Stimulated activated CD4-positive, alpha-beta T cell treated with anti-CD3 and anti-CD28 coated beads, Interleukin-1b, Interleukin-23, amount 100 ng/mL, for 1 hour (primary cell): ENCODE measurements at places on chromosomes 3 and 15.

DNA sequence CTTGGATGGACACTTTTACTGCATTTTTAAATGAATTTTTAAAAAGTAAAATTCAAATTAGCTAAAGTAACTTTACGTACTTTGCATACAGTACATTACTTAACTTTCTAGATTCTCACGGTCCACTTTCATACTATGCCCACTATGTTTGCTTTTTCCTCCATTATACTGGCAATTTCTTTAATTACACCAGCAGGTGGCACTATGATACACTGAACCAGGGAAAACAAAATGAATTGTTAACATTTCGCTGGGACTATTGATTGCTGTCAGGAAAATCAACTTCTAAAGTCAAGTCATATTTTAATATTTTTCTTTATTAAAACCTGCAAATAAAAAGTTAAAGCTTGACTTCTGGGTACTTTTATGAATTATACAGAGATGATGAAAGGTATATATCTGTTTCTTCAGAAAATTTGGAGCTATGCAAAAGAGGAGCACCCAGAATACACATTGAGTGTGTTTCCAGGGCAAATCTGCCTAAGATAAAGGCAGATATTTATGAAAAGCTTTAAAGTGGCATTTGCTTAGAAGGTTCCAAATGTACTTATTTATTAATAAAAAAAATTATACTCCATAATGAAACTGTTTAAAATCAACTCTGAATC, 21.8 kb upstream of the POU1F1 start:
- no peak for DNase-seq

DNA sequence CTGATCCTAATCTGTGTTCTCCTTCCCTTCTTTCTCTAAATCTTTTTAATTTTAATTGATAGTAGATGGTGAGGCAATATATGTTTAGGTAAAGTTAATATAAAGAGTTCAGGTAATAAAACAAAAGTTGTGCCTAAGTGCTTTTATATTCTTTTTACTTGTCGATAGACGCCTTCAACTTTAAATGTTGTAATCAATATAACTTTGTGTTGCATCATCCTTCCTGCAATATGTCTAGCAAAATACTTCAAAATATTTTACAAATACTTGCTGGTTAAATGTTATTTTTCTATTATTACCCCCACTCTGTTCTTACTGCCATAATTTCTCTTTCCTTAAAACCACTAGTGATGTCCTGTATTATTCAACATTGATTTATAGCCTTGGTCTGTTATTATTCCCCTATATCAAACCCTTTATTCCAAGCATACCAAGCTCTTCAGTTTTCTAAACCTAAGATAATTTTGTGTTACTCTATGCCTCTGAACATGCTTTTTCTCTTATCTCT, 92.4 kb downstream of the NAALADL2 start:
- DNase-seq, result no peak

GRCh38 chr3:23916152-23916885, 471 bp downstream of the NKIRAS1 start:
- DNase-seq, result no peak

- no peak for DNase-seq
Observed at GRCh38 chr3:47635536-47635935, 56.9 kb upstream of the CSPG5 start.

DNA sequence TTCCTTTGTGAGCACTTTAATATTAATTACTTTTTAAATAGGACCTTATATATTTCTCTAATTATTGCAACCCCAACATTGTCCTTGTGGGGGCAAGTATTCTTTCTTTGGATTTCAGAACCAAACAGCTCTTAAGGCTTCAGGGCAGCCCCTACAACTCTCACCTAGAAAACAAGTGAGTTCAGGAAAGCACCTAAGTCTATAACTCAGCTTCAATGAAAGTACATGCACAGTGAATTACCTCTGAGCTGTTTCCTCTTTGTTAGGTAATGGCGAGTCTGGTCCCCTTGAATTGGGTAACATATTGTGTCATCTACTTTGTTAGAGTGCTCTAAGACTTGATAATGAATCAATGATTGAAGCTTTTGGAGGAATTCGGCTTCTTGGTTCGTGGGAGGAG, 545.7 kb downstream of the NLGN1 start:
- DNase-seq, result no peak

GRCh38 chr3:46661776-46662766, 31.4 kb downstream of the ALS2CL start:
- DNase-seq, result no peak

GRCh38 chr15:45449916-45450867, 71.8 kb upstream of the GATM start:
- DNase-seq, result no peak

DNA sequence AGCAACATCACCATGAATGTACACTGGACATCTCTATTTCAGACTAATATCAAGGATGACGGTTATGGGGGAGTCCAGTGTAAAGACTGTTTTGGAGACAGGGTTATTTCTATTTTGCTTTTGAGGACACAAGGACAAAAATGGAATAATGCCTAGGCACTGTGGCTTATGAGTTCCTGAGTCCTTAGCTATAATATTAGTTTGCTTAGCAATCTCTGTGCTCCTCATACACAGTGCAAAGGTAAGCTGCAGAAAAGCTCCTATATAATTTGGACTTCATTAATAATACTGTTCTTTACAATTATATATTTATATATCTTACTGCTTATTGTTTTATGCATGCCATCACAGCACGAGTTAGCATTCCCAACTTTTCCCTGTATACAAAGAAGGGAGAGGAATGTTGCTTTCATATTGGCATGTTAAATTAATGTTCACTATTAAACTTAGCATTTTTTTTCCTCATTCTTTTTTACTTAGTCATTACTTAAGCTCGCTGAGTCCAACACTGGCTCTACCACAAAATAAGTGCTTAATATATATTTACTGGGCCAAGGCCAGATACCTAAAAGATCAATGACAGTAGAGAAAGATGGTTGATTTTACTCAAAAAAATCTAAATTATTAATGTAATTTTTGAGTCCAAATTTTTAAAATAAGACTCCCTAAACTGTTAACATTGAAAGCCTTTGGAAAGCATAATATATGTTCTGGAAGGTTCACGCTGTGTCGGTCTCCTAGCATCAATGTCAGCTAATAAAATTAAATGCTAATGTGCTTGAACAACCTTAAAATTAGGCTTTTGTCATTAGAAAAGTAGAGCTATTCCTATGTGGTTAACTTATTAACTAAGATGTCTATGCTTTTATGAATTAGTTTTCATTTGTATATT, 13.8 kb downstream of the THBS1 start:
- no peak for DNase-seq

DNA sequence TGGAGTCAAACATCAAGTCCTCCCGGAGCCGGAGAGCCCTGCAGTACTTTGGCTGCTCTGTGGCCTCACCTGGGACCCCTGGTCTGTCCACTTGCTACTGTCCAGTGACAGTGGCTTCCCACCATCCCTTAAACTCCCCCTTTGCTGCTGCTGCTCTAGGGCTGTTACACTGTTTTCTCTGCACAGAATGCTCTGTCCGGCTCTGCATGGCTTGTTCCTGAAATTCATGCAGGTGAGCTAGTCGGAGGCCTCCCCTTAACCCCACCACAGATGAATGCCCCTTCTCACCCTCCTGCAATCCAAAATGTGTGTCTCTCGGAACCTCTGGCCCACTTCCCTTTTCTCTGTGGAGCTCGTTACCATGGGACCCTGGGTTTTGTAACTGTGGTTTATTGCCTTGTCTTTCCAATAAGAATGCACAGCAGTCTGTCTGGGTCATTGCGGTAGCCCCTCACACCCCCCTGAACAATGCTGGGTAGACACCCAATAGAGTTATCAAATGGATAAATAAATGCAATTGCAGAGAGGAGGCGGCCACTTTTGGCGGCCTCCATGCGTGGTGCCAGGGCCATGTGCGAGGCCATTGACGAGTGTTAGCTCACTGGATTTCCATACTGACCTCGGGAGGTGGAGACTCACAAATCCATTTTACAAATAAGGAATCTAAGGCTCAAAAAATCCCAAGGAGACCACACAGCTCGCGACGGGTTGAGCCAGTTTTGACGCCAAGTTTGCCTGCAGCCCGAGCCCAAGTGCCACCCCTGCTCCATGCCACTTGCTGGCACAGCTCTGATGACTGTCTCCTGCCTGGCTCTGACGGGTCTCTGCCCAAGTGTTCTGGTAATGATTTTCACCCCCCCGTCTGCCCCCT, 48.5 kb downstream of the RGMA start:
- no peak for DNase-seq

DNA sequence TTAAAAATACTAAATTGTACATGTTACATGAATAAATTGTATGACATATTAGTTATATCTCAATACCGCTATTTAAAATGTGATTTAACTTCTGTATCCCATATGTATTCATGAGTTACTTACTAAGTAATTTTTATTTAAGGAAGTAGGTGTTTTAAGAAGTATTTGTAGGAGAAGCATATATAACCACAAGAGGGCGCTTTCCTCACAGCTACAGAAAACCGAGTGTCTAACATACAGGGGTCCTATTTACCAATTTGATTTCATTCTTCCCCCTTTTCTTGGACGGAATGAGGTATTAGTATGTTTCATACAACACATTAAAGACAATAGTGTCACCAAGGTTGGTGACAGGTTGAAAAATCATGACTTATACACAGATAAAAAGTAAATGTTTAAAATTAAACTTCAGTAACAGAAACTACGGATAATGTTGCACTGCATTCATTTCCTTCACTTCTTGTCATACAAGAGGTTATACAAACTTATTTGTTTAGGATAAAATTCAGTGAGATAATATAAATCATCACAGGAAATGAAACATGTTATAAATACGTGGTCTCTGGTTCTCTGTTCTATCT, 253.6 kb downstream of the MAGI1 start:
- DNase-seq, result no peak

DNA sequence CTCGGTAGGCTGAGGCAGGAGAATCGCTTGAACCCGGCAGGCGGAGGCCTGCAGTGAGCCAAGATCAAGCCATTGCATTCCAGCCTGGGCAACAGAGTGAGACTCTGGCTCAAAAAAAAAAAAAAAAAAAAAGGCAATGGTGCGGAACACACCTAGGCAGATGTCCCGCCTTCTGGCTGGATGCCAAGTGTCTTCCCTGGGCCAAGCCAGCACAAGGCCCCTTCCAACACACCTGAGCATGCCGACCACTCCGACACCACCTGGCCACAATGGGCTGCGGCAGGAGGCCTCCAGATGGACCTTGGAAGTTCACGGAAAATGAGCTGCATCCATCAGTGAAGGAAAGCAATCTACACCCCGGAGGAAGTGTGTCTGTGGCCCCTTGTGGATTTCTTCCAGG, 19.0 kb downstream of the NUP210 start:
- DNase-seq, result no peak

DNA sequence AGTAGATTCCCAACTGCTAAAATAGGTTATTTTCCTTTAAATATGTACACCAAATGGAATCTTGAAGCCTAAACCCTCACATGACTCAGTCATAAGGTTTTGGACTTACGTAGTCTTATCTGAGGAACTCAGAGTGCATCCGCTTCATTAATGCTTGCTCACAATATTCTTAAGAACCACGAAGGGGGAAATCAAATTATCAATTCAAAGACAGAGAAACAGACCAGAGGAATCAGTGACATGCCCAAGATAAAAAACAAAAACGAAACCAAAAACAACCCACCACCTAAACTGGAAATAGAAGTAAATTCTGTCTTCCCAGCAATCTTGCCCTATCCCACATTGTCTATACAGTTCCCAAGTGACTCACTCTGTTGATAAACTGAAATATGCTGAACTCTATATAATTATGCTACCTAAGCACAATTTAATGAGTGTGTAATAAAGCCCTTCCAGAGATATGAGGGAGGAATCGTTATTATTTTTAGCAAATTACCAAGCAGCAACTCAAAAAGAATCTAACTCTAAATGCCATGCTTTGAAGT, 135.4 kb upstream of the CBLB start:
- DNase-seq, result no peak

GRCh38 chr3:49132437-49133225, at the start of gene LAMB2:
TSS of gene LAMB2 (minus strand) at chr3:49133050. CDS start at chr3:49132867, 183 bp downstream.
- no peak for DNase-seq

DNA sequence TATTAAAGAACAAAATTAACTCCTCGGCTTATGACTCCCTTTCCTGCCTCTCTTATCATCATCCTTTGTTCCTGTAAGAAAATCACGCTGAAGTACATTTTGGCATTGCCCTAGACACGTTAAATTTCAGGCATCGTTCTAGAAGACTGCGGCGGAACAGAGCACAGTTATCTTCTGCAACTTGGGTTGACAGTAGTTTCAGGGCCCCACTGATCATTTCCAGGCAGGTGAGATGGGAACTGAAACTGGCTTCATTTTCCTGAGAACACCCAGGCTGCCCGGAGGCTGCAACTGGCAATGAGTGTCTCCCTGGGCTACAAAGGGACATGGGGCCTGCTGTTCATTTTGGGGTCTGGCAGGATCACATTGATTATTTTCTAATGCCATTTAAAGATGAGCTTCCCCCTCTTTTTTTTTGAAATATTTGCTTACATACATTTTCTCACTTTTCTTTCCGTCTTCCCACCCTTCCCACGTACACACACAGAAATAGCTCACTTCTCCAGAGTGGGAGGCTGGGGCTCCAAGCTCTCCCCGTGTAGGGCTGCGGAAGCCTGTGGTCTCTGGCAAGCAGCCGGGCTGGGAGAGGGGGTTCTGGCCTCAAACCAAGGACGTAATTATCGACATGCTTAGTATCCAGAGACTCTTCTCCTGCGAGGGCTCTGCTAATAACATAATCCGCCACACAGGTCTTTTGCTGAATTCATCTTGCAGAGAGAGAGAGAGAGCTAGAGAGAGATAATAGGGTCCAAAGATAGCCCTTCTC, 267.4 kb downstream of the ABHD5 start:
- no peak for DNase-seq

DNA sequence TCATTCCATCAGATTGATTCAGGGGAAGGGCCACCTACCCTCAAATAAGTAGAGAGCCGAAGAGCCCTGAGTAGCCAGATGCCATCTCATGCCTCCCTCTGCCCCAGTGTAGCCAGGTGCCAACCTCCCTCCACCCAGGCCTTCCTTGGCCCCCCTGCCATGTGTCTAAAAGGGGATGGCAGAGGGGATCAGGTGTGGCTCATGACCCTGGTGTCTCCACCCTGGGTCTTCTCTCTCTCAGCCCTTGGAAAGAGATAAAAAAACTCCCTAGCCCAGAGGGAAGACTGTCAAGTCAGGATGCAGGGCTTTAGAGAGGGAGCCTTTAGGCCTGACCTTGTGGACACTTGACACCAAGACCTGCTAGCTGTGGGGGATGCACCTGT, 5.2 kb downstream of the GRM2 start:
- DNase-seq, result no peak

GRCh38 chr3:4999531-5000184, 20.4 kb downstream of the BHLHE40 start:
- DNase-seq, result no peak

DNA sequence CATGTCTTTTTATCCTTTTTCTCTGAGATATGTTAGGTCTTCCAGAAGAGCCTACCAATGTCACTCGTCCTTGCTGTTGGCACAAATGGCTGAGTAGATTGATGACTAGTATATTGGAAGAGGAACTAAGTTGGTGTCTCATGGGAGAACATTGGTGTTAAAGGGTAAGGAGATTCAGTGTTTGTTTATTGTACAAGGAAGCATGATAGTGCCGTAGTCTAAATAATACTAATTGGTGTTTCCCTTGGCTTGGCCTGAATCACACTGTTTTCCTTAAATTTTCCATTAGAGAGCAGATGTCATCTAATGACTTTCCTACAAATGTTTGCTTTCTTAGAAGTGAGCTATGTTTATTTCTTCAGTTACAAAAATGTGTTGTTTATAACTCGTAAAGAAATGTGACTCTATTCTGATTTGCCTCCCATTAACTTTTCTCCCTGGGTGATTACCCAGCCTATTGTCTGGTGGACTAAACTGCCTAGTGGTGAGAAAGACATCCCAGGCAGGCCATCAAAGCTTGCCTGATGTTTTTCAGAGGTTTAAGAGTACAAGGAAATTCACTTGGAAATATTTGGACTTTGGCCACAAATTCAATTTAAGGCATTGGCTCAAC, 28.7 kb downstream of the ADAMTSL3 start:
- DNase-seq, result no peak
